B cell (primary cell): ENCODE measurements at places on chromosomes 2 and 18. TPM values are rescaled to one million over a fixed set of nuclear protein-coding genes. Genes with fewer than 3 reads are reported as not detected.

- no peak overlapping the region for H3K4me3 ChIP-seq
- no peak for DNase-seq
- no peaks in the 10 kb centered on the region for H3K36me3 ChIP-seq
- no peaks in the 10 kb centered on the region for H3K27me3 ChIP-seq
- no peak overlapping the region for H3K27ac ChIP-seq
- no peaks in the 10 kb centered on the region for H3K4me1 ChIP-seq
Observed at GRCh38 chr18:62394006-62394763, 69.1 kb downstream of the TNFRSF11A start.

Gene SANBR
- total RNA-seq, result 6.6 and 7.4 TPM in 2 replicates

DNA sequence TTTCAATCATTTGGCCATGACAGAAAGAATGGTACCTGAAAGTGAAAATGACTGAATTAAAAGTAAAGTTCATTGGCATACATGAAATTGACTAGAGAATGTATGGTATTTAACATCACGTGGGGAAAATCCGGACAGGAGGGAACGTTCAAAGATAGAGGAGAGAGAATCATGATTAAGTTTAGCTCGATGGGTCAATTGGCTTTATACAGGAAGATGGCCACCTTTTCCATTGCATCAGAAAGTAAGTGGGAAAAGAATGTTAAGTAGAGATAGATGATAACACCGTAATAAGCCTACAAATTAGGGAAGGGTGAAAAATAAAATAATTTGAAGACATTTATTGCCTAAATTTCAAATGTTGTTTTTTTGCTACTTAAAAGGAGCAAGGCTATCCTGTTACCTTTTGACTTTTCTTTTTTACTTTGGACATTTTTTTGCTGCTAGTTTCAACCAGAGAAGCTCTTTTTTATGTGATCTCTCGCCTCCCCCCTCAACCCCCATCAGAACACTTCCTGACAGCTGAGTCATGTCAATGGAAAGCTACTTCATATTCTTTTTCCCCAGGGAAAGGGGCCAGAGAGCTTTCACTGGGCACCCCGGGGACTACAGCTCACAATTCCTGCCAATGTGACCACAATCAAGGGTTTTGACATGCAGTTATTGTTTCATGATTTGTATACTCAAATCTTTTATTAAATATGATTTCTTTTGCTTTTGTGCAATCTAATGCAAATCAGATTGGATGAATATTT is 767 bp upstream of the CCDC102B start:
- no peak for DNase-seq
- no peak overlapping the region for H3K27ac ChIP-seq
- H3K36me3 ChIP-seq, result no peaks in the 10 kb centered on the region
- no peaks in the 10 kb centered on the region for H3K27me3 ChIP-seq
- H3K4me1 ChIP-seq, result no peaks in the 10 kb centered on the region

Gene HOXD13
- total RNA-seq, result not detected in 2 replicates

- no peaks in the 10 kb centered on the region for H3K4me1 ChIP-seq
- H3K36me3 ChIP-seq, result no peaks in the 10 kb centered on the region
Observed at GRCh38 chr18:59779979-59780378, 82.8 kb upstream of the CCBE1 start.

GRCh38 chr2:163682695-163683094 is 53.1 kb downstream of the FIGN start:
- no peaks in the 10 kb centered on the region for H3K36me3 ChIP-seq
- no peak overlapping the region for H3K4me3 ChIP-seq
- no peak for DNase-seq
- no peaks in the 10 kb centered on the region for H3K4me1 ChIP-seq
- H3K27ac ChIP-seq, result no peak overlapping the region

DNA sequence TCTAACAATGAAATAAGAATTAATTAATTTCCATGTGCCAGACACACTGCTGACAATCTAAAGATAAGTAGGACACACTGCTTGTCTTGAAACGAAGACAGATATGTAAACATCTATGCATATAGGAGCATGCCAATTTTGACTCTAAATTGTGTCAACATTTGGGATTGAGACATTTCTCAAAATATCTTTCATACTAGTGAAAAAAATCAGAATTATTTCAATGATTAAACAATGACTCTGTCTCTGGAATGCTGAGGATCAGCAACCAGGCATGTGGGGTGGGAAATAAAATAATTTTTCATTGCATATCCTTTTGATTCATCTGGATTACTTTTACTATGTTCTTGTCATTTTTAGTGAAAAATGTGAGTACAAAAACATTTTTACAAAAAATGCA is 262.6 kb upstream of the SYT4 start:
- no peak overlapping the region for H3K27ac ChIP-seq
- no peak for DNase-seq
- H3K4me1 ChIP-seq, result no peaks in the 10 kb centered on the region
- H3K36me3 ChIP-seq, result no peaks in the 10 kb centered on the region

GRCh38 chr2:64506686-64507085 is 17.4 kb upstream of the AFTPH start:
- no peaks in the 10 kb centered on the region for H3K4me1 ChIP-seq
- no peaks in the 10 kb centered on the region for H3K36me3 ChIP-seq
- H3K4me3 ChIP-seq, result no peak overlapping the region
- peaks cover 3% of the 10 kb centered on the region for H3K27me3 ChIP-seq
- DNase-seq, result no peak

Gene C1QL2
- not detected in 2 replicates for total RNA-seq

Gene CMPK2
- 2.0 and 2.9 TPM in 2 replicates for total RNA-seq

- H3K27ac ChIP-seq, result no peak overlapping the region
- no peak overlapping the region for H3K4me3 ChIP-seq
- H3K27me3 ChIP-seq, result no peaks in the 10 kb centered on the region
Observed at GRCh38 chr2:227256605-227257004, 68.4 kb upstream of the MFF start.

Gene SIX3
- total RNA-seq, result not detected in 2 replicates

GRCh38 chr2:100957996-100958653 is 44.0 kb upstream of the RPL31 start:
- DNase-seq, result no peak
- H3K4me1 ChIP-seq, result no peaks in the 10 kb centered on the region
- H3K36me3 ChIP-seq, result no peaks in the 10 kb centered on the region
- no peak overlapping the region for H3K4me3 ChIP-seq
- H3K27ac ChIP-seq, result no peak overlapping the region

Gene SLC16A14
- total RNA-seq, result 2.4 and 2.7 TPM in 2 replicates

GRCh38 chr2:479031-479430 is 191.1 kb upstream of the ALKAL2 start:
- H3K4me1 ChIP-seq, result no peaks in the 10 kb centered on the region
- no peaks in the 10 kb centered on the region for H3K27me3 ChIP-seq
- no peak overlapping the region for H3K27ac ChIP-seq
- H3K4me3 ChIP-seq, result no peak overlapping the region
- DNase-seq, result no peak

DNA sequence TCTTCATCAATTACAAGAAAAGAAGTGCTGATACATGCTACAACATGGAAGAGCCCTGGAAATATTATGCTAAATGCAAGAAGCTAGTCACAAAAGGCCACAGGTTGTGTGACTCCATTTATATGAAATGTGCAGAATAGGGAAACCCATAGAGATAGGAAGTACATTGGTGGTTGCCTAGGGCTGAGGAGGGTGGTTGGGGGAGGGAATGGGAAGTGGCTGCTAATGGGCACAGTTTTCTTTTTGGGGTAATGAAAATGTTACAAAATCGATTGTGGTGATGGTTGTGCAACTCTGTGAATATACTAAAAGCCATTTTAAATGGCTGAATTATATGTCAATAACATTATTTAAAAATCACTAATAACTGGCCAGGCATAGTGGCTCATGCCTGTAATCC is 24.3 kb upstream of the RESP18 start:
- no peaks in the 10 kb centered on the region for H3K27me3 ChIP-seq
- no peak for DNase-seq
- H3K27ac ChIP-seq, result no peak overlapping the region
- H3K36me3 ChIP-seq, result no peaks in the 10 kb centered on the region
